ENCODE measurements at places on chromosomes 7 and 10.

DNA sequence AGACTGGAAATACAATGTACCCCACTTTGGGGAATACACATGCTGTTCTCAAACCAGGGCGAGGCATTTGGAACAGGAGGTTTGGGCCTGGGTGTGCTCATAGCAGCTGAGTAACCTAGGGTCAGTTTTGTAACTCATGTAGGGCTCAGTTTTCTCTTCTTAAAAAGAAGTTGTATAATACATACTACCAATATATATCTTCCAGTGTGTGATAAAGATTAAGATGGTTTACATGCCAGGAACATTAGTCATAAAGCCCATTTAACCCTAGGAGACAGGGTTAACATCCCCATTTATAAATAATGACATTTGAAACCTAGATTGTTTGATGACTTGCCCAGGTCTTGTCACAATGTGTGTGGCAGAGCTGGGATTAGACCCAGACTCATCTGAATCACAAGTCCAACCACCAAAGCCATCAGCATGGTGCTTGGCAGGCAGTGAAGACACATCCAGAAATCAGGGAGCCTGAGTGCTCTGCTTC, 6.0 kb downstream of the AKR1B10 start:
- no peak for DNase-seq

- DNase-seq, result no peak
Measured at GRCh38 chr7:139451638-139452037, 31.8 kb downstream of the KLRG2 start.

DNA sequence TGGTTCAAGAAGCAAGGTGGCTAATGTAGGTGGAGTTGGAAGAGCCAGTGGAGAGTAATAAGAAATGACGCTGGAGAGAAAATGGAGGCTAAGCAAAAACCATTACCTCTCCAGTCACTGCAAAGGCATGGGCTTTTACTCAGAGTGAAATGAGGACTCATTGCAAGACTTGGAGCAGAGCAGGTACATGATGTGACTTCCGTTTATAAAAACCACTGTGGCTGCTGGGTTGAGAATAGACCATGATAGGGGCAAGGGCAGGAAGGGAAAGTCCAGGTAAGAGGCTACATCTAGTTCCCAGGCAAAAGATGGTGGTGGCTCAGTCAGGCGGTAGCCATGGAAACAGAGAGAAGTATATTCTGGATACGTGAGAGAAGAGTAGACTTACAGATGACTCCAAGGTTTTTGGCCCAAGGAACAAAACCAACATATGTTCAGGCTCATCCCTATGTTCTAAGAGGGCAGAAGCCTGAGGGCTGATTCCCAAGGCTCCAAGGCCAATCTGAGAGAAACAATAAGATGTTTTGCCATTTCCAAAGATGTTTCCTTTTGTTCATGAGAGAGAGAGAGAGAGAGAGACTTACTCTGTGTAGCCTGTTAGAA, 21.5 kb upstream of the PDE1C start:
- DNase-seq, result no peak

DNA sequence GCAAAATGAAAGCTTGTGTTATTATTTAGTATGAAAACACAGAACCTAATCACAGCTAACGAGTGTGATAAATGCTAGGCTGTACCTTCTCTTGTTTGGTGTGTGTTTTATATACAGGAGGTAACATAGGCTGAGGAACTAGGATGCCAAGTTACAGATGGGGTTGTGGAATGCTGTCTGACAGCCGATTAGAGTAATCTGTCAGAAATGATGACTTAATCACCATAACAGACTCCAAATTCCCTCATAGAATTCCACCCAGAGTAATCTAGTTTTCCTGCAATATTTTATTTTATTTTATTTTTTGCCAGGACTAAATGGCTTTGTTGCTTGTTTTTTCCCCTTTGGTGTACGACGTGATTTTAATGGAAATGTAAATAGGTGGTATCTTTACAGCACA, 221.2 kb downstream of the CELF2 start:
- no peak for DNase-seq

DNA sequence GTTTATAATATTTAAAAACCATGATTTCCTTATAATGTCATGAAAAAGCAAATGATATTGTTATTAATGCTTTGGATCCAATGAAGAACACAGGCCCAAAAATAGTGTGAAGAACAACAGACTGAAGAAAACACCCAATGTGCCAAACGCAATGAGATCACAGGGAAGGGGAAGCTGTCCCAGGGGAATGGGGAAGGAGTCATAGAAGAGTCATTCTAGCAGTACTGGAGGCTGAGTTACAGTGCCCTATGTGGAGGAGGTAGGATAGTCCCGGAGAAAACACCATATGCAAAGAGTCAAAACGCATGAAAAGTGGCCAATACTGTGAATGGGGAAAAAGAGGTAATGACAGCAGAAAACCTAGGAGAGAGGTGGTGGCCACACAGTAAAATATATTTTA, 50.9 kb downstream of the TPK1 start:
- DNase-seq, result no peak

- DNase-seq, result no peak
Measured at GRCh38 chr7:35003679-35004303, 33.5 kb downstream of the DPY19L1 start.

DNA sequence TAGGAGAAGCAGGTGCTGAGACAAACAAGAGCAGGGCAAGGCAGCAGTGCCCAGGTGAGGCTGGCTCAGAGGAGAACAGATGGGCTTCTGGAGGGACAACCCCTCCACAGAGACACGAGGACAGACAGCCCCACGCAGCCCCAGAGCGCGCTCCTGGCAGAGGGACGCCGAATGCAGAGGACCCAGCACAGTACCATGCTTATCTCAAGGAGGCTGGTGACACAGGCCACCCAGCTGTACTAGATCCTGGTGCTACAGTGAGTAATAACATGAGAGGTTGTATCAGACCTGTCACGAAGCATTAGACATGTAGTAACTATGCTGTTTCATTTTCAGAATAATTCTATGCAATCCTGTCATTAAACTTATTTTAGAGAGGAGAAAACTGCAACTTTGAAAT, 60.4 kb upstream of the NCAPG2 start:
- DNase-seq, result no peak

- peak; percentile 79 for DNase-seq
Measured at GRCh38 chr7:76303202-76304147, 1.0 kb downstream of the HSPB1 start.

- no peak for DNase-seq
Measured at GRCh38 chr7:120876922-120877321, 19.0 kb upstream of the TSPAN12 start.

DNA sequence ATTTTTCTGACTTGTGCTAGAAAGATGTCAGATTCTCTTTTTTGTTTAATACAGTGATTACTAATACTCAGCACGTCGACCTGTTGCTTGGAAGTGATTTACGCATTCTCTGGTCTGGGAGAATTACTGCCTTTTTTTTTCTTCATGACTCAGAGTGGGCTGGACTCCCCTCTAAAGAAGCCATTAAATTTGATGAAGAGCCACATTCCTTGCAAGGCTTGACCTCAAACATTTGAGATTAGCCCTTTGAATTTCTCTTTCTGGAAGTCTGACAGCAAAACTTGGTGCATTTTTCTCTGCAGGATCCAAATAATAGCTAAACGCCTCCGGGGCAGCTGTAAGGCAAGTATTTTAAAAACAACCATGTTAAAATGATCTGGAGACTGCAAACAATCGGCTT, 171.6 kb downstream of the GALNT17 start:
- no peak for DNase-seq

Measured in activated CD8-positive, alpha-beta T cell treated with anti-CD3 and anti-CD28 coated beads, Interleukin-2, amount 10 ng/mL, durations not matched to agents 7 days and 5 days (primary cell).